ENCODE measurements at places on chromosomes 5 and 9.

DNA sequence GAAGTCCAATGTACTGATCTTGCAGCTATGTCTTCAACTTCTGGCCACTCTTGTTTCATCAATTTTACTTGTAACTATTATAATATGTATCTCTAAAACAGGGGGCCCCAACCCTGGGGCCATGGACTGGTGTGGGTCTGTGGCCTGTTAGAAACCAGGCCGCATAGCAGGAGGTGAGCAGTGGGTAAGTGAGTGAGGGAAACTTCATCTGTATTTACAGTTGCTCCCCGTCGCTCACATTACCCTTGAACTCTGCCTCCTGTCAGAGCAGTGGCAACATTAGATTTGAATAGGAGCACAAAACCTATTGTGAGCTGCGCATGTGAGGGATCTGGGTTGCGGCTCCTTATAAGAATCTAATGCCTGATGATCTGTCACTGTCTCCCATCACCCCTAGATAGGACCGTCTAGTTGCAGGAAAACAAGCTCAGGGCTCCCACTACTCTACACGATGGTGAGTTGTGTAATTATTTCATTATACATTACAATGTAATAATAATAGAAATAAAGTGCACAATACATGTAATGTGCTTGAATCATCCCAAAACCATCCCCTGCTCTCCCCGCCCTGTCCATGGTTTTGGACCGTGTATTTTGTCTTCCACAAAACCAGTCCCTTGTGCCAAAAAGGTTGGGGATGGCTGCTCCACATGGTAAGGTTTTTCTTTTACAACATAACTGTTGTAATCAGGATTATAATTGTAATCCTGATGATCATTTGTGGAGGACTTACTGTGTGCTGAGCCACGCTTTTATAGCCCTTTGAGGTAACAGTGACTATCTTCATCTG, 26.9 kb upstream of the SH3PXD2B start:
- no peak for DNase-seq

- no peak for DNase-seq
These were observed 59.8 kb upstream of the GOLPH3 start for GRCh38 chr5:32233696-32234447.

DNA sequence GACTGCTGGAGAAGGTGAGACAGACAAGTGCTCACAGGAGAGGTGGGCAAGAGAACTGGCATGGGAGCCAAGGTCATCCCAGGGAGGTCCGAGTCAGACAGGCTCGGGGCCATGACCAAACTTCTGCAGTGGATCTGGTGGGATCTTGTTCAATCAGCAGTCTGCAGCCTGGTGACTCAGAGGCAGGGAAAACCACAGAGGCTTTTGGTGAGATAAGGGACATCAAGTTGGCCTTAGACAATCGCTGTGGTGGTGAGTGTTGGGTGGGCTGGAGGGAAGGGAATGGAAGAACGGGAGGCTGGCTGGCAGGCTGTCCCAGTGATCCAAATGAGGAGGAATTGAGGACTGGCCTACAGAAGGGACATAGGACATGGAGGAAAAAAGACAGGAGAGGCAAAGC, 123.8 kb downstream of the TMEM174 start:
- no peak for DNase-seq

DNA sequence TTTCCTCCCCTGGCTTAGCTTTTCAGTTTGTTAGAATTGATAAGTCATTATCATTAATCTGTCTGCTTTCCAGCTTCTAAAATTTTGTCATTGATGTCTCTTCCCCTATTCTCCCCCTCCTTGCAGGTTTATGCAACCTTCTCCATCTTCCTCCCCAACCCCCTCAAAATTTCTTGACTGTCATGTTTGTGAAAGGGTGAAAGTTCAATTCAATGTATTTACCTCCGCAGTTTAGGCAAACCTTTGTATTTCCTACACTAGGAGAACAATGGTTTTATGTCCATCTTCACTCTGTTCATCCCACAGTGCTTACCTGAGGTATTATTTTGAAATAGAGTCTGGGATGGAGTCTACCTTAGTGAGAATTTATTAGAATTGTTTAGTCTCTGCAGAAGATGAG, 117.9 kb downstream of the ALDH1A1 start:
- DNase-seq, result no peak

GRCh38 chr5:69043655-69043996, 50.2 kb upstream of the SLC30A5 start:
- no peak for DNase-seq

DNA sequence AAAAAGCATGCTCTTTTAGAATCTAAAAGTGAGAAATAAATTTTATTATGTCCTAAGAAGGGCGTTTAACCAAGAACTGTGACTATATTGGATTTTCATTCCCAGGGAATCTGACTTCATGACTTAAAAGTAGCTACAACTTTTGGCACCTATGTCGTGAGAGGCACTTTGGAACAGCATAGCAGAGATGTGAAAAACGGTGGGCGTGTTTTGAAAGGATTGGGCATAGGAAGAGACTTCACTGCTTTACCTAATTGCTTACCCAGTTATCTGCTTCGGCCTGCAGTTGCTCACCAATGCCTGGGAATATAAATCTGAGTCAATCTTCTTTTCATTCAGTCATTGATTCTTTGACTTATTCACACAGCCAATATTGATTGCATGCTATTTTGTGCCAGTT, 363.4 kb downstream of the DNAH5 start:
- DNase-seq, result no peak

DNA sequence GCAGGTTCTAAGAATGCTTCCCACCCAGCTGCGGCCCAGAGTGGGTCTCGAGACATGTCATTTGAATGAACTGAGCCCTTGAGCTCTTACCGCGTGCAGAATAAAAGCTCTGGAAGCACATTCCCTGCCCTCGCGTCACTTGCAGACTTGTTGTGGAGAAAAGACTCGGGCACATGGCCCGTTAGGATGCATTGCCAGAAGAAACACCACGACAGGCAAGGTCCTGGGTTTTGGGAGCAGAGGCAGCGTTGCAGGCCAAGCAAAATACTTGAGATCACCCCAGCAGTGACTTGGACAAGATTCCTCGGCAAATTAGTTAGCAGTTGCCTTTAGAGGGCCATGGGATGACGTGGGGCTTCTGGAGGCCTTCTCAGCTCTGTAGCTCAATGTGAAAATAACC, 170.8 kb upstream of the MSX2 start:
- DNase-seq, result no peak

DNA sequence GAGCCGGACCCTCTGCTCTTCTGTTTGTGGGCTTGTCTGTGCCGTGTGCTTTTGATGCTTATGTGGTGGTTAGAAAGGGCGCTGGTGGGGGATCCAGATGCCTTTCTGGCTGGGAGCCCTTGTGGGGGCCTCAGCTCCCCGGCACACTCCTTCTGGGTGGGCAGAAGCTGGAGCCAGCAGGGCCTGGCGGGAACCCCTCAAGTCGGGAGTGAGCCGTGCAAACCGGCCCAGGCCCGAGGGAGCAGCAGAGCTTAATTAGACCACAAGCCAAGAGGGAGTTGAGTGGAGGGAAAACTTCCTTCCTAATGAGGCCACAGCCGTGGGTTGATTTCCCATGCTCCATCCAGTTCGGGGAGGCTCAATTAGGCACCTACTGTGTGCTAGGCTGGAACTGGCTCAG, 76.0 kb upstream of the RNU6ATAC start:
- DNase-seq, result no peak

DNA sequence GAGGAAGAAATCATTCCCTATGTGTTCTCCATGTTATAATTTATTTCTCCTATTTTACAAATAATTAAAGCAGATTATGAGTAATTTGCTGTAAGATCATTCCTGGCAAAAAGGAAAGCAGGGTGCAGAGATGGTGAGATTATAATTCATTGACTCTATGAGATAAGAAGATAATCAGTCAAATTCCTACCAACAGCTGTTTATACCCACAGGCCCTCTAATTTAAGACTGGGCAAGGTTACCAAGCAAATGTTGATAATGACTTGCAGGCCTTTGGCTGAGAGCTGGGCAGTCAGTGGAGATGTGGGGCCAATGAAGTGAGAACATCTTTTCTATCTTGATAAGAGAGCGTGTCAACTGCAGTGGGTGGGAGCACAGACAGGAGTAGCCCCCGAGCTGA, 222.7 kb downstream of the ICE1 start:
- no peak for DNase-seq

DNA sequence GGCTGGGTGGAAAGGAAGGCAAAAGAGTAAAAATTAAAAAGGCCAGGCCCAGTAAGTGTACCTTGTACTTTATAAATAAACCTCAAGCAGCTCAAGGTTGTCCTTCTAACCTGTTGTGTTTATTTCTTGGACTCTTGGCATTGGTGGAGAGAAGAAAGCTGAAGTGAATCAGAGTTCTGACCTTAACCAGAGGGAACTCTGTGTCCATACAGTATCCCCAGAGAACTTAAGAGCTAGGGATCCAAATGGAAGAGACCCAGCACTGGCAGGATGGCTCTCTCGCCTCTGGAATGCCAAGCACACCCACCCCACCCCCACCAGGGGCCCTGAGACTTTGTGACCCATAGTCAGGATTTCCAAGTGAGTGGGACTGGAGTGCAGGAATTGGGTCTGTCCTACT, 14.2 kb downstream of the NUDT2 start:
- DNase-seq, result no peak

- no peak for DNase-seq
These were observed 161.2 kb downstream of the CPLANE1 start for GRCh38 chr5:37088009-37088408.

DNA sequence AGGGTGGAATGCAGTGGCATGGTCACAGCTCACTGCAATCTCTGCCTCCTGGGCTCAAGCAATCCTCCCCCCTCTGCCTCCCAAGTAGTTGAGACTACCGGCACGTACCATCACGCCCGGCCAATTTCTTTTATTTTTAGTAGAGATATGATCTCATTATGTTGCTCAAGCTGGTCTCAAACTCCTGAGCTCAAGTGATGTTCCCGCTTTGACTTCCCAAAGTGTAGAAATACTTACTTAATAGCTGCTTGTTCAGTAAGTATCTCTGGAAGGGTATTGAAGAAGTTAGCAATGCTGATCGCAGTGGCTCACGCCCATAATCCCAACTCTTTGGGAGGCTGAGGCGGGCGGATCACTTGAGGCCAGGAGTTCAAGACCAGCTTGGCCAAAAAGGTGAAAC, 35.7 kb upstream of the PLIN2 start:
- DNase-seq, result no peak

GRCh38 chr5:173707392-173707791, 90.9 kb upstream of the BOD1 start:
- no peak for DNase-seq

DNA sequence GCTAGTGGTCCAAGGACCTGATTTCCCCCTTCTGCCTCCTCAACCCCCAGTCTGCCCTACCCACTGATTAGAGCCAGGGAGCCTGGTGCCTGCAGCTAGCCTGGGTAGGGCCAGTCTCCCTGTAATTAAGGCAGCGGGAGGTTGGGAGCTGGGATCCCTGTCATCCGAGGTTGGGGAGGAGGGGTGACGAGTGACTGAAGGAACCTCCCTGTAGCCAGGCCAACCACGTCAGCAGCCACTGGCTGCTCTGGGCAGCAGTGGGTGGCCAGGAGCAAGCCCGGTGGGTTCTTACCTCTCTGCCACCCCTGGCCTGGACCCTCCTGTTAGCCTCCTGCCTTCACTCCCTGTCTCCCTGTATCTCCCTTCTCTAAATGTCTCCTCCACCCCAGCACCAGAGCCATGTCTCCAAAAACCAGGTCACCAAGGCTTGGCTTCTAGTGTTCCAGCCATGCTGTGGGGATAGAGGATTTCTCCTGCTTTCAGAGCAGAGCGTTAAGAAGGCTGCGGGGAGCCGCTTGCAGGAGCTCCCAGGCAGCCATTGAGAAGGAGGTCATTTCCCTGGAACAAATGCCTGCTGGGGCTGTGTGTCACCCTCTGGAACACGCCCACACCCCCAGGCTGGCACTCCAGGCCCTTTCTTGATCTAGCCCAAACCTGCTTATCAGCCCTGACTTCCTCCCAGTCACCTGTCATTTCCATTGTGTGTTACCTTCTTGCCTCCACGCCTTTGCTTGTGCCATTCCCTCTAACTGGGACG, 65.0 kb upstream of the GGTA1 start:
- no peak for DNase-seq

DNA sequence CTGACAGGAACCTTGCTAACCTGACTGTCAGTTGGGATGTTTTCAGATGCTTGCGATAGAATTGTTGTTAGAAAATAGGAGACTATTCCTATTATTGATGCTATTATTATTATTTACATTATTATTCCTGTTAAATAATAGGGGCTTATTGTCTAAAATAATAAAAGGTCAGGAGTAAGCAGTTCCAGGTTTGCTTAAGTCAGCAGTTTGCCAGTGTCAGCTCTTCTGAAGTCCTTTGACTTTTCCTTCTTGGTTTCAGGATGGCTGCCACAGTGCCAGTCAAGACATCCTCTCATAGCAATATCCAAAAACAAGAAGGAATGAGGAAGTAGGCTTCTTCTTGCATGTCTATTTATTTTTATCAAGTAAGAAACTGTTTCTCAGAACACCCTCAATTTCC, 141.7 kb upstream of the MARCHF11 start:
- no peak for DNase-seq

- DNase-seq, result no peak
These were observed 13.4 kb upstream of the TNFAIP8 start for GRCh38 chr5:119342406-119342805.

DNA sequence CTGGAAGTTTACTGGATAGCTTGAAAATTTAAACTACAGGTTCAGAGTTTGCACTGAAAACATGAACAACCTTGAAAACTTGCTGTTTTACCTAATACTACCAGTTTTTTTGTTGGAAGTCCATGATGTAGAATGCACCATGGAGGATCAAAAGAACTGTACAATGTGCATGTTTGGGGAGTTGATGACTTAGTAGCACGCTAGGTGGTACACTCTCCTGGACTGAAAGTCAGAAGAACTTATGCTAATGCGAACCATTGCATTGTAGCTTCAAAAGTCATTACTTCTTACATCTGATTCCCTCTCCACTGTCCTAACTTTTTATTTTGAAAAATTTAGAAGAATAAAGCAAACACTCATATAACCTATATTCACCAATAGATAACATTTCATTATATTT, 211.0 kb downstream of the OSTF1 start:
- no peak for DNase-seq

- DNase-seq, result no peak
These were observed 8.9 kb upstream of the BNC2 start for GRCh38 chr9:16879416-16879815.

DNA sequence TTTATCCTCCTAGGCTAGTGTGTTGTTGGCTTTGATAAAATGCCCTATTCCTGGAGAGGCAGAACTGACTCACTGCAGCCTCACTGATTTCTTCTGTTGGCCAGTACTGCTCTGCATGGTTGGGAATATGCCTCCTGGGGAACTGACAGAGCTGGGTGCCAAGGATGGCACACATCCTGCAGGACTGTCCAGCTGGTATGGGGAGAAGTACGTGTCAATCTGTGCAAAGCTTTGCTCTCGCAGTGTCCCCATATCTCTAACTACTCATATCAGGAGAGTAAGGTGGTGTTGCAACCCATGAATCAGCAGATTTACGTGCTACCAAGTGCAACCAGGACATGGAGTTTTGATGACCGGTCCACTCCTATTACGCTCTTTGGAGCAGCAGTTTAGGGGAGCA, 74.7 kb downstream of the TEK start:
- no peak for DNase-seq

GRCh38 chr5:72379936-72380335, 59.8 kb downstream of the PTCD2 start:
- no peak for DNase-seq

Measured in stimulated activated effector memory CD8-positive, alpha-beta T cell treated with anti-CD3 and anti-CD28 coated beads, Interleukin-12 subunit alpha, Interleukin-12 subunit beta, amount 100 ng/mL, for 72 hours (primary cell).